ENCODE measurements at places on chromosomes 2 and 18.

DNA sequence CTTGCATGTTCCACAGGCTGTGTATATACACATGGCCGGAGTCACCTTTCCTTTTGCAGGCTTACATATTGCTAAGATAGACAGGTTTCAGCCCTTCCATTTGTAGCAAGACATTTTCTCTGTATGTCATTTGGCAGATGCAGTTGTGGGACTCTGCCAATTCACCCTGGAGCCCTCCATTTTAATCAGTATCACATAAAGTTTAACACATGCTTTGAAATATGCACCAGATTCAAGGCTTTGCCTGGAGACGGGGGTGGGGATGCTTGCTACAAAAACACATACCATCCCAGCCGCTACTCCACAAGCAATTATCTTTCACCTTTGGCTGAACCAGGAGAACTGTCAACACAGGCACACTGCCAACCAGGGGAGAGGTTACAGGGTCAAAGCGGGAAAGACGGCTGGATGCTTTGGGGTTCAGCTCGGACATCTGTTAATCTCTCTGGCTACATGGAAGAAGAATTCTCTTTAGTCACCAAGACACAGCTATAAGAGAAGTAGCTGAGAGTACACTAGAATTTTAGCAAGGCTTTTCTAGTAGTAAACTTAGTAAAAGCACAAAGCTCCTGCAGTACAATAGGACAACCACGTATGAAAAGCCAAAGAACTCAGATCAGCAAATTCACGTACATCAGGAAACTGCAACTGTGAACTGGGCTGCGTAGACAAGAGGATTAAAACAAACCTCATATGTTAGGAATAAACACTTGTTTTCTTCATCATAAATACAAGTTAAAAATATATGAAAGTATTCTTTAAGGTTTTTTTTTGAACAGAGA lies 130.9 kb downstream of the EXOC6B start:
- DNase-seq: no peak

DNA sequence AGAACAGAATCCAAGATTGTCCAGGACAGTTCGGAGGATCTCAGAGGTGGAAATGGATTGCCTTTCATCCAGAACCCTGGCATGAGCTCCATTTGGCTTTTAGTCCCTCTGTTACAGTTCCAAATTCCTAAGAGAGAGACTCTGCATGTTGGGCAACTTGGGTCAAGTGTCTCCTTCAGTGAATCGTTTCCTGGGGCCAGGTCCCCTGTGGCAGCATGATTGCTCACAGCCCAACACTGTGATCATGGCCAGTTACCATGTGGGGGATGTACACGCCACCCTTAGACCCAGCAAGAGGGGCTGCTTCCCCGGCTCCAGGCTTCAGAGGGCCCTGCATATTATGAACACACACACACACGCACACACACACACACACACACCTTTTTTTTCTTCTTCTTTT lies 118.6 kb upstream of the GLI2 start:
- DNase-seq: no peak

- DNase-seq: no peak
Measured at GRCh38 chr2:171316755-171317337, 116.9 kb downstream of the METTL8 start.

GRCh38 chr2:23230885-23231284 lies 154.1 kb upstream of the KLHL29 start:
- no peak for DNase-seq

DNA sequence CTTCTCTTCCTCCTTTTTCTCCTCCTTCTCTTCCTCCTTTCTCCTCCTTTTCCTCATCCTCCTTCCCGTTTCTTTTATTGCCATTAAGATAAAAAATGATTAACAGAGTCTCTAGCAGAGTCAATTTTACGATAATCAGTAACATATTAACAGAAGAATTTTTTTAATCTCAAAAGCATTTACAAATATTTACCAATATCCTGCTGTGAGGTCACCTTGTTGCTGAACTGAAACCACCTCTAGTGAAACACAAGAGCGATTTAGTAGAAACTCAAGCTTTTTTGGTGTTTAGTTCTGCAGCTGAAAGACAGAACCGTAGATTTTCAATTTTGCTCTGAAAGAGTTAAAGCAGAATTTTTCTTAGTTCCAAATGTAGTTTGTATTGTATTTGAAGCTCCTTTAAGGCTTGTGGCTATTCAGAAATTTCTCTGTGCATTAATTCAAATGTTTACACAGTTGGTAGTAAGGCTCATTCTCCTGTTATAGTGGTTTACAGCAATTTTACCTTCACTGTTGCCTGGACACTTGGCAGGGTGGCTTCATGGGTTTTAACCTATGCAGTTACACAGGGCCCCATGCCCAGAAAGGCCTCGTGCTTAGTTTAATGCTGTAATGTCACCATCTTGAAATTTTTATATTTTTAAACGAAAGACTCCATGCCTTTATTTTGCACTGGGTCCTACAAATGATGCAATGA lies 1106.6 kb upstream of the FAM98A start:
- DNase-seq: no peak

- no peak for DNase-seq
Measured at GRCh38 chr18:9239720-9240119, 94.9 kb upstream of the TWSG1 start.

GRCh38 chr18:60092073-60092472 lies 192.3 kb downstream of the PMAIP1 start:
- no peak for DNase-seq

- no peak for DNase-seq
Measured at GRCh38 chr2:202074324-202074723, 1.3 kb downstream of the KIAA2012 start.

GRCh38 chr18:66560094-66560493 lies 43.8 kb downstream of the CDH19 start:
- no peak for DNase-seq

GRCh38 chr2:29017716-29018435 lies 36.8 kb downstream of the TOGARAM2 start:
- DNase-seq: no peak

DNA sequence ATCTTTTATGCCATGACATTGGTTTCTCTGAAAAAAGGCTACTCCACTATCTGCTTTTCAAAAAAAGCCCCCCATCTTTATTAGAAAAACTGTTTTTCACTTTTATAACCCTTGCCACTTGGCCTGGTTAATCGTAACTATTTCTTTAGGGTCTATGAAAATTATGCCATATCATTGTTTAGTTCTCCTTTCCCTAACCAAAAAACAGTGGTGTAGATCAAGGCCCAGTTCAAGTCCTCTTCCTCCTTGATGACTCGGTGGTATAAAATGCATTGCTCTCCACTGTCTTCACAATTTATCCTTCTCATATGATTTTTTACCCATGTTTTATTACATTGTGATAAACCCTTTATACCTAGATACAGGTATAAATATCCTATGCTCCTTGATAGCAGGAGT lies 205.5 kb downstream of the ZNF521 start:
- no peak for DNase-seq

DNA sequence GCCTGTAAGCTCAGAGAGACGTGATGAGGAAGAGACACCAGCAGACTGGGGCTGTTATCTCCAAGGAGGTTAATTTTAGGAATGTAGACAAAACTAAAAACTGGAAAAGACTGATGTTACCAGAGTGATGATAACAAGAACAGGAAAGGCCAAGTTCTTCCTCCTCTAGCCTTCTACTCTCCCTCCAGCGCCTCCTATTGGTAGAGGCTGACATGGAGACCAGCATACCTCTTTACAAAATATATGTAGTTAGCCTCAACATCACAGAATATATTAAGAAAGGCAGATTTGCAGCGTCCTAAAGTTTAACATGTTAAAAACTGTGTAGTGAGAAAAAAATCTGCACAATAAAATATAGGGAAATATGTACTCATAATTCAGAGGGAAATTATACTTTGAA lies 66.0 kb downstream of the TCF4 start:
- no peak for DNase-seq

- no peak for DNase-seq
Measured at GRCh38 chr2:134539981-134540380, 178.8 kb downstream of the TMEM163 start.

DNA sequence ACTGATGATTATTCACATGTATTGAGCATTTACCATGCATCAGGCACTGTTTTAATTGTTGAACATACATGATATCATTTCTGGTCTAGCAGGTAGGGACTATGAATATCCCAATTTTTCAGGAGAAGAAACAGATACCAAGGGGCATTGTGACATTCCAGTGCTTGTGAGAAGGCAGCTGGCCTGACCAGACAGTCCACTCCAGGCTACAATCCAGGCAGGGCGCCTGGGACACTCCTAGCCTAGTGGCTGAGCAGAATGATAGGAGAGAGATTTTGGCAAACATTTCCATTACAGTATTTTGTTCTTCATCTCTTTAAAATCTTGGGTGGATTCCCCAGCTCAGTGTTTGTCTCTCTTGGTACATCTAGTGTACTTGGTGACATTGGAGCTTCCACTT lies 24.9 kb downstream of the ZNF892 start:
- DNase-seq: no peak

GRCh38 chr2:168698969-168699368 lies 103.5 kb upstream of the NOSTRIN start:
- DNase-seq: no peak

DNA sequence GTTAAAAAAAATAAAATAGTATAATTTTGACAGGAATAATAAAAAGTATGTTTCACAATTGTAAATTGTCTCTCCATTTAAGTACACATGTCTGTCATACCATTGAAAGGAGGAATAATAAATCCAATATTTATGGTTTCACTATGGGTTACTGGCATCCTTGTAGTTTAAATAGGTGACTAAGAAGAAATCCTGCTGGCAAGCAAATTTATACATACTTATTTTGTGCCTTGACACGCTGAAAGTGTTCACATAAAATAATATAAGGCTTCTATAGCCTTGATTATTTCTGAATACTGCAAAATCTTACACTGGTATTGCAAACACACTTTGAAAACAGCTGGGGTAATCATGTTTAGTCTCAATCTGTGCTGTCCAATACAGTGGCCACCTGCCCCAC lies 138.3 kb upstream of the ETAA1 start:
- no peak for DNase-seq

Data from effector memory CD8-positive, alpha-beta T cell (primary cell).